Activated CD8-positive, alpha-beta T cell treated with anti-CD3 and anti-CD28 coated beads for 36 hours (primary cell): ENCODE measurements at places on chromosomes 3 and 15. TPM values are rescaled to one million over a fixed set of nuclear protein-coding genes. Genes with fewer than 3 reads are reported as not detected.
A peak's percentile ranks its signal among the peaks of the same experiment; 100 is the strongest.

Gene TTC21A
- 0.69 TPM for total RNA-seq

Gene ECE2
- total RNA-seq = not detected

Gene TMF1
- 42.1 TPM for total RNA-seq

Gene RASL12
- not detected for total RNA-seq

DNA sequence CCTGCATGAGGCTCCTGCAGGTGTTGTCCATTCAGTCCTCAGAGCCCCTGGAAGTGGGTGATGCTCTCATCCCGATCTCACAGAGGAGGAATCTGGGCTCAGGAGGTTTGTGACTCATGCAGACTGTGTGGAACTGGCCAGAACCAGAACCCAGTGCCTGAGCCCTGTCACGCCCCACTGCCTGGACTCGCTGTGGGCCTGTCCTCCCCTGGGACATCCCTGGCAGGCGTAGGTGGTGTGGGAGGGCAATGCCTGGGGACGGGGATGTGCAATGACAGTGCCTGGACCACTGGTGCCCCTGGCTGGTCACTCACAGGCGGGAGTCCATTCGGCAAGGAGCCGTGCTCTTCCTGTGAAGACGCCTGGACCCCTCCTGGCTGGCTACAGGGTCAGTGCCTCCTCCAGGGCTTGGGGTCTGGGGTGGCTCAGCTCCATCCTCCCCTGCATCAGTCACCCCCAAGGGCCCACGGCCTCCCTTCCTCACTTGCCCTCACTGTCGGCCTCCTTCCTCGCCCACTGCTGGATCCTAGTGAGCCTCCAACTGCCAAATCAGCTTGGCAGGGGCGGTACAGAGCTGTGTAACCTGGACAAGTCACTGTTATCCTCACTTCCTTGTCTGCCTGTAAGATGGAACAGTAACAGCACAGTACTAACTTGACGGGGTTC, 14.9 kb downstream of the PSTPIP1 start:
- H3K36me3 ChIP-seq = peaks cover 61% of the 10 kb centered on the region
- H3K4me1 ChIP-seq = peaks cover 85% of the 10 kb centered on the region
- H3K27ac ChIP-seq = peak overlapping the region; percentile 73

DNA sequence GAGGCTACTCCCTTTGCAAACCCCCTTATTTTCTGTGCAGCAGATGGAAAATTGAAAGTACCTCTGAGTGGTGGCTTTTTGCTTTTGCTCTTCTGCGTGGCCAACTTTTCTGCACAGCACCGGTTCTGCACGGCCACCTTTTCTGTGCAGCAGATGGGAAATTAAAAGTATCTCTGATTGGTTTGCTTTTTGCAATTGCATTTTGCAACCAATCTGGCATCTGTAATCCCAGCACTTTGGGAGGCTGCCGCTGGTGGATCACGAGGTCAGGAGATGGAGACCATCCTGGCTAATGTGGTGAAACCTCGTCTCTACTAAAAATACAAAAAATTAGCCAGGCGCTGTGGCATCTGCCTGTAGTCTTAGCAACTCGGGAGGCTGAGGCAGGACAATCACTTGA, 79.5 kb upstream of the CHMP2B start:
- DNase-seq = no peak
- H3K27ac ChIP-seq = no peak overlapping the region
- no peak overlapping the region for H3K4me3 ChIP-seq
- no peaks in the 10 kb centered on the region for H3K4me1 ChIP-seq

GRCh38 chr3:147934451-147935180, 525.5 kb downstream of the ZIC1 start:
- no peak overlapping the region for H3K4me3 ChIP-seq
- no peaks in the 10 kb centered on the region for H3K36me3 ChIP-seq
- no peak for DNase-seq
- H3K27ac ChIP-seq = no peak overlapping the region

Gene FRG2C
- total RNA-seq = not detected

DNA sequence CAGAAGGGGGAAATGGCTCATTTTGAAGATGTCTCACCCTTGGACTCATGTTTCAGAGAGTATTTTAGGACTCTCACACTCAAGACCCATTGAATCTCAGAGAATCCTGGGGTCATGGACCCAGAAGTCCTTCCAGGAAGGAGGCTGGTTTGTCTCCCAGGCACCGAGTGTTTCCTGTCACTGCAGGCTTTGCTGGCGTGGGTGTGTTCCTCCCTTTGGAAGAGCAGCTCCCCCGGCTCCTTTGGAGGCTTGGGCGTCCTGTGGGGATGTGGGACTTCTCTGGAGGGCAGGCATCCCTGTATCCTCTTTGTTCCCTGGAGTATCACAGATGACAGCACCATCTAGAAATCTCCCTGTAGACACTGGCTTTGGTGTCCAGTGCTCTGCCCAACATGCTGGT, 40.0 kb downstream of the DNAH1 start:
- no peak overlapping the region for H3K27ac ChIP-seq
- no peak for DNase-seq
- no peaks in the 10 kb centered on the region for H3K27me3 ChIP-seq
- no peaks in the 10 kb centered on the region for H3K36me3 ChIP-seq

- peak; percentile 41 for DNase-seq
- H3K36me3 ChIP-seq = no peaks in the 10 kb centered on the region
- peaks cover 56% of the 10 kb centered on the region for H3K4me1 ChIP-seq
- H3K27me3 ChIP-seq = no peaks in the 10 kb centered on the region
Measured at GRCh38 chr15:63474810-63475316, 29.5 kb upstream of the USP3 start.

Gene LRRK1
- total RNA-seq = 0.50 TPM

DNA sequence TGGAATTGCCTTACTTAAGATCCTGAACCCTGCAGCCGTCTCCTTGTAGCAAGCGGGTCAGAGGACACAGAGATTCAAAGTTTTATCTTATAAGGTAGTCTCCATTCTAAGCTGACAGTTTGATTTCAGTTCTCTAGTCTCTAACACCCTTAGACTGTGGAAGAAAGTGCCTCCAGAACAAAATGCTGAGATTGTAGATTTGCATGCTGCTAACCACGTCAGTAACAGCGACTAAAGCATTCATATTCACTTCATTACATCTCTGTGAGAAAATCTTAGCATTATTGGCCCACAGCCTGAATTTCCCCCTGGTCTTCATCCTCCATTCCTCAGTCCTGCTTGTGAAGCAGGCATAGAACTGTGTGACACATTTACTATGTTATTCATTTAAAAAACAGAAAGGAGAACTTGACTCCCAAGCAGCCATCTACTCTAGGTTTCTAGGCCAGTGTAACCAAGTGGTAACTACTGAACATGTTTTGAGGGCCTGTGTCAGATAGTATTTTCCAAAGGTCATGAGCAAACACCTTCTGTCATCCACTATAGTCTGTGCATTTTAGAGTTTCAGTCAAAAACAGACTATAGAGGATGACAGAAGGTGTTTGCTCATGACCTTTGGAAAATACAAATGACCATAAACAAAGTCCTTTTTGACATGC, 27.4 kb downstream of the ARIH2 start:
- H3K4me1 ChIP-seq = peaks cover 43% of the 10 kb centered on the region
- H3K36me3 ChIP-seq = peaks cover 13% of the 10 kb centered on the region
- H3K27ac ChIP-seq = peak overlapping the region; percentile 86
- DNase-seq = no peak
- H3K4me3 ChIP-seq = no peak overlapping the region
